Amniotic stem cell (primary cell): ENCODE measurements at places on chromosomes 7 and 10.

GRCh38 chr10:60139290-60139689 lies 232.9 kb upstream of the CCDC6 start:
- no peak for DNase-seq

DNA sequence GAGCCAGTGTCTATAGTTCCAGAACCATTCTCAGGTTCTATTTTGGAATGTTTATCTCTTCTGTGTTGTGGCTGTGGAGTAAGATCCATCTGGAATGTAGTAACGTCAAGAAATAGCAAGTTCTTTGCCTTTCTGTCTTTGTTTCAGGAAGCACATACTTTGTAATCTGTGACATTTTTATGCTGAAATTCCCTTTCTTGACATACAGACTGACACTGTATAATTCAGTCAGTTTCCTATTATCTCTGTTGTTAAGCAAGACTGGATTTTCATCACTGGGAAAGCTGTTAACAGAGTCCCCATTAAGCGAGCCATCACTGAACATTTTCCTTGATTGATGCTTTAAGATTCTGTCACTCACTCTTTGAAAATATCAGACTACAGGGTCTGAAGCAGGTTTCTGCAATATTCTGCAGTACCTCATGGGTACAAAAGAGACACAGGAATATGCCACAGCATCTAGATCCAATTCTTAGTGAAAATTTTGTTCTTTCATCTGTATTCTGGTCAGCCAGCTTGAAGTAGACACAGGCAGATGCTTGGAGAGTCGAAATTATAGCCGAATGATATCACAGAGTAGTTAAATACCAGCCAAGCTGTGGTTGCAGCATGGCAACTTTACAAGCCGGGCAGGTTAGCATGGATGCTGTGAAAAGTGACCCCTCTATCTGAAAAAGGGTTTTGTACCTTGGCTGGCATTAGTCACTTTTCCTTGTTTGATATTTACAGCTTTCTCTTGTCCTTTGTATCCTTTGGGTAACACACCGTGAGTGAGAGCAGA lies 62.6 kb downstream of the CACNB2 start:
- DNase-seq, result no peak

DNA sequence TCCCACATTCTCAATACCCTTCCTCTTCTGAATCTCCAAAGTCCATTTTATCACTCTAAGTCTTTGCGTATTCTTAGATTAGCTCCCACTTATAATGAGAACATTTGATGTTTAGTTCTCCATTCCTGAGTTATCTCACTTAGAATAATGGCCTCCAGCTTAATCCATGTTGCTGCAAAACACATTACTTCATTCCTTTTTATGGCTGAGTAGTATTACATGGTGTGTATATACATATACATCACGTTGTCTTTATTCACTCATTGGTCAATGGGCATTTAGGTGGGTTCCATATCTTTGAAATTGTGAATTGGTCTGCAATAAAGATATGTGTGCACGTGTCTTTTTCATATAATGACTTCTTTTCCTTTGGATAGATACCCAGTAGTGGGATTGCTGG lies 32.3 kb downstream of the GPR22 start:
- no peak for DNase-seq

GRCh38 chr10:101932183-101932582 lies 88.6 kb upstream of the KCNIP2 start:
- DNase-seq, result no peak

GRCh38 chr7:39709768-39710311 lies 86.5 kb downstream of the RALA start:
- DNase-seq, result peak; percentile 9

- no peak for DNase-seq
These were observed 574.3 kb downstream of the TCERG1L start for GRCh38 chr10:130737186-130737585.

DNA sequence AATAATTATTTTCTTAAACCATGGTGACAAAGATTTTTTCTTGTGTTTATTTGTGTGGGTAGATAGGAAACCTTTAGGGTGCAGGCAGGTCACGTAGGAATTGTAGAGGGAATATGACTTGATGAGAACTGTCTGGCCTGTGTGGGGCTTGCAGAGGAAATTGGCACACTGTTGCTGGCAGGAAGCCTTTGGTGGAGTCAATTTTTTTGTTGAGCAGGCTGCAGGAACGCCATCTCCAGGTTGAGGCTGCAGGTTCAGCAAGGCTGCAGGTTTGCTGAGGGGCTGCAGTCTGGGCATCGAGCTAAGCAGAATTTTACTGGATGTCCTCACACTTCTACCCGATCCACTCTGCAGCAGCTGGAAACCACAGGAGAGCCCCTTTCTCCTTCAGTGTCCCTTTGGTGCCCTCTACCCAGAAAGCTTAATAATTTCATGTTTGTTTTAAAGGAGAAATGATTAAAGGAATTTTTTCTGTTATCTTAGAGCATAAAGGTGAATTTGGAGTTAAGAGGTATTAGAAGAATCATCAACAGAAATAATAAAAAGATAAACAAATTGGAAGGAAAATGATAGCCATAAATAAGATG lies 37.0 kb downstream of the TBC1D12 start:
- no peak for DNase-seq

GRCh38 chr7:35468606-35469005 lies 214.7 kb upstream of the TBX20 start:
- no peak for DNase-seq

DNA sequence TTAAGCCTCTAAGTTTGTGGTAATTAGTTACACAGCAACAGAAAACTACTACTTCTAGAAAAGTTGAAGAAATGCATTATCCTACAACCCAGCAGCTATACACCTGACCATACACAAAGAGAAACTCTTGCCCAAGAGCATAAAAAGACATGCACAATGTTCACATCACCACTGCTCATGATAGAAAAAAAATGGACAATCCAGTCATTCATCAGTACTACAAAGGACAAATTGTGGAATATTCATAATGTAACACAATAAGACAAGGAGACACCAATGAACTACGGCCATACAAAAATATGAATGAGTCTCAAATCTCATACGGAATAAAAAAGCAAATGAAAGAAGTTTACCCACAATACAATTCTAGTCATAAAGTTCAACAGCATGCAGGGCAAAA lies 87.4 kb downstream of the ZFAND4 start:
- DNase-seq, result no peak

GRCh38 chr7:7276161-7276560 lies 93.8 kb downstream of the C1GALT1 start:
- DNase-seq, result no peak

GRCh38 chr10:126518218-126519080 lies 130.2 kb upstream of the ADAM12 start:
- no peak for DNase-seq

- DNase-seq, result no peak
These were observed 568.3 kb downstream of the INHBA start for GRCh38 chr7:41134300-41135255.

- peak; percentile 80 for DNase-seq
These were observed at the start of gene LCOR for GRCh38 chr10:96831867-96832720. Gene LCOR (plus strand): TSS chr10:96832298. CDS start chr10:96949058, 116,760 bp downstream.

DNA sequence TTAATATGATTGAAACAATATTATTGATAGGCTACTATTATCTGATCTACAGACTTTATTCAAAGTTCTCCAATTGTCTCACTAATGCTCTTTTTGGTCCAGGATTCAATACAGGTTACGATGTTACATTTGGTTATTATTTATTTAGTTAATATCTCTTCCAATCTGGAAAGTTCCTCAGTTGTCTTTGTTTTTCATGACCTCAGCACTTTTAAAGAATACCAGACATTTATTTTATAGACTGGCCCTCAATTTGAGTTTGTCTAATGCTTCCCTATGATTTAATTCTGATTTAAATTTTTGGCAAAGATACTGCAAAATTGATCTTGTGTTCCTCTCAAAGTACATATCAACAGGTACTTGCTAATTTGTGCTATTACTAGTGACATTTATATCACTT lies 937.4 kb downstream of the KCNMA1 start:
- no peak for DNase-seq

DNA sequence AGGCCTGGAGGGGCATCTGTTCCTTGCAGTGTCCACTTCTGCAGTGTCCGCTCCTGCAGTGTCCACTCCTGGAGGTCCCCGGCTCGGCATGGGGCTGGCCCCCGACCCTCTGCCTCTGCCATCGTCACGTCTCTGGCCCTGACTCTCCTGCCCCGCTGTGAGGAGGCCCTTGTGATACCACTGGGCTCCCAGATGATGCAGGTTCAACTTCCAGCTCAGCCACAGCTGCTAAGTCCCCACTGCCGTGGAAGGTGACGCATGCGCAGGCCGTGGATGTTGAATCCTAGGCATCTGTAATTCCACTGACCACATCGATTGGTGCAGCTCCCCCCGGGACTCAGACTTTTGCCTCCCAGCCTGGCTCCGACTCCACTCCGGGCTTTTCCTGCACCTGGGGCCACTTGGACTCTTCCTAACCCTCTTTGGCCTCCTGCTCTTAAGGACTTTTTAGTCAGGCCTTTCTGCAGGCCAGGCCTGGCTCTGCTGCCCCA lies 95.1 kb downstream of the GLRX3 start:
- no peak for DNase-seq

- DNase-seq, result peak; percentile 43
These were observed 14.8 kb upstream of the ZMIZ2 start for GRCh38 chr7:44733708-44734481.

DNA sequence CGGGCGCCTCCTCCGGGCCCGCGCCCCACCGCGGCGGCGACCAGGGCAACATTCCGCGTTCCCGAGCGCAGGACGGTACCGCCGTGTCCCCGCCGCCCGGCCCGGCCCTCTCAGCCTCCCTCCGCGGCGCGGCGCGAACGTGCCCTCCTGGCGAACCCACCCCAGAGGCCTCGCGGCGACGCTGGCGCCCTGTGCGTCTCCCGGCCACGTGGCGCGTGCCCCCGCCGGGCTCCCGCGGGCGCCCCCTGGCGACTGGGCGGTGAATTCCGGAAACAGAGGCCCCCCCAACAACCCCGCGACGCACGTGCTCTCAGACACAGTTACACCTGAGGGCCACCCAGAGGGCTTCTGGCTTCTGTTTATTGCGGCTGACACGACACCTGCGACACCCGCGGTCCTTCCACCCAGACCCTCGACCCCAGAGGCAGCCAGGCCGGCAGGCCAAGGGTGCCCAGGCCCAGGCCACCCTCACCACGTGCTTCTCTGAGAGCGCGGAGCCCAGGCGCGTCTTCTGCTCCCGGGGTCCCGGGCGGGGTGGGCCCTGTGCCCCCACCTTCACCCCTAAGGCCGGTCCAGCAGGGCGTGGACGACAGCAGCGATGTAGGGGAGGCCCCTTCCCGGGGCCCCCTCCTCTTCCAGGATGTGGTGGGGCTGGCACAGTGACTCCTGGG lies at the start of gene SAP25:
Gene SAP25 (minus strand): TSS at position 210 of the 671 bp plus-strand sequence. CDS start 158 bp downstream, at position 52.
- no peak for DNase-seq

DNA sequence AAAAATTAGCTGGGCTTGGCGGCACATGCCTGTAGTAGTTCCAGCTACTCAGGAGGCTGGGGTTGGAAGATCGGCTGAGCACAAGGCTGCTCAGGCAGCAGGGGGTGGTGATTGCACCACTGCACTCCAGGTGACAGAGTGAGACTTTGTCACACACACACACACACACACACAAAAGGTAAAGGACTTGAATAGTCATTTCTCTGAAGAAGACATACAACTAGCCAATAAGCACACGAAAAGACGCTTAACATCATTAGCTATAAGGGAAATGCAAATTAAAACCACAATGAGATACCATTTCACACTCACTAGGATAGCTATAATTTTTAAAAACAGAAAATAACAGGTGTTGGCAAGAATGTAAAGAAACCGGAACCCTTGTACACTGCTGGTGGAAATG lies 48.6 kb downstream of the HIP1 start:
- DNase-seq, result no peak

DNA sequence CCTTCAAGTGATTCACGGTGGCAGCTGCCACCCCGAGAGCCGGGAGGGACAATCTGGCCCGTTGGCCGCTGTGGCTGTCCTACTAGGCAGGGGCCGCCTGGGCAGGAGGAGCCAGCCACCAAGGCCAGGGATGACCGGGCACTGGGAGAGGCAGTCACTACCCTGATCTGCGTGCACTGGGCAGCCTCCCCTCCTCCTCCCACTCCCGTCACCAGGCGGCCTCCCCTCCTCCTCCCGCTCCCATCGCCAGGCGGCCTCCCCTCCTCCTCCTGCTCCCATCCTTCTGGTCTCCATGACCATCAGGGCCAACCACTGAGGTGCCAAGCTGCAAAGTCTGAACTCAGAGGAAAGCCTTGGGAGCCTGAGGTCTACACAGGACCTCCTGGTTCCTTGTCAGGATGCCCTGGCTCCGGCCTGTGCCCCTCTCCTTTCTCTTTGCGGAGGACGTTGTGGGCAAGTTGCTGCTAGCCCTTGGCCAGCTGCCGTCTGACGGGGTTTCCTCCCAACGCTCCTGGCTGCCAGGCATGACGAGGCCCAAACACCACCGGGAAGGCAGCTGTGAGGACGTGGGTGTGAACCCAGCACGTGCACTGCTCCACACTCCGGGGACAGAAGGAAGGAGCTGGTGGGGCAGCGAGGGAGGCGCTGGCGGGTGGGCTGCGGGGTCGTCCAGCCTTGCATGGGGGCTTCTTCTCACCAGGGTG lies 131.1 kb downstream of the WDR37 start:
- no peak for DNase-seq

DNA sequence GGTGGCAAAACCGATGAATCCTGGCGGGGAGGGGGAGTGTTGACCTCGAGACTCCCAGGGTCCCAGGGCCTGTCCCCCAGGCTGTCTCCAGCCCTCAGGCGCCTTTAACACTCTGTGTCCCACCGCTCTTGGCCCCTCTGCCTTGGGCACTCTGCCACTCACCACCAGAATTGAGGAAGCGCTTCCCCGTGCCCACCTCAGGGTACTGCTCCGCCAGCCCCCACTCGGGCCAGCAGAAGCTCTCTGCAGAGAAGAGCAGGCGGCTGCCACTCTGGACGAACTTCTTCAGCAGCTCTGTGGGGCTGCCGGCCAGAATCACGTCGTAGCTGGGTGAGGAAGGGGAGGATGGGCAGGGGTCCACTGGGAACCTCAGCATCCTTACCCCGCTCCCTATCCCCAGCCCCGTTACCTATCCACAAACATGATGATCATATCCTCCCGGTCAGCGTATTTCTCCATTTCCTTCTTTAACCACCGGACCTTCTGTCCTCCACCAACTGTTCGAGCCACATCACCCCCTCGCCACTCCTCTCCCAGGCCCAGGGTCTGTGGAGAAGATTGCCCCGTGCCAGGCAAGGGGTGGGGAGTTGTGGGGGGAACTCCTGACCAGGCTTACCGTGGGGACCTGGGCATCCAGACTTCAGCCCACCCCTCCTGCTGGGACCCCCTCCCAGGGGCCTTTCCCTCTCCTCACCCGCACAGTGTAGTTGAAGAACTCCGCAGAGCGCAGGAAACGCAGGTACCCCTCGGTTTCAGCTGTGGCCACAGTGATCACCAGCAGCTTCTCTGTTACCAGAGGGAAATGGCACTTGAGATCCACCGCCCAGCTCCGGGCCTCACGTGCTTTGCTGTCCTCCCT lies 1.2 kb downstream of the PLOD3 start:
- no peak for DNase-seq

DNA sequence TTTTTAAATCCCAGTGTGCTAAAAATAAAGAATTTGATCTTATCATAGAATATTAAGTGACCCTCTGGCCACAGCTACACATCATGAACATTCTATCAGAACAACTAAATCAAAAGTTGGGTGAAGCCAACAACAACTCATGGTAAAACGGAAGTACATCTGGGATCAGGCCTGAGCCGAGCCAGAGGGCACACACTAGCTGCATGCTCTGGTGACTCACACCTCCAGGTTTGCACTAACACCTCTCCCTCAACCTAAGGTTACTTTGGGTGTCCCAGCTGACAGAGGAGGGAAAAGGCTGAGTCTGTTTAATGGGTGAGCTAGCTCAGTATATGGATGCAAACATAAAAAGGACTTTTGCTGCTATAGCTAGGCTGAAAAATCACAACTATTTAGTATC lies 281.6 kb downstream of the HGF start:
- DNase-seq, result no peak

- DNase-seq, result no peak
These were observed 56.2 kb downstream of the XPNPEP1 start for GRCh38 chr10:109866995-109867635.
